ENCODE measurements at places on chromosomes 11 and 22.

DNA sequence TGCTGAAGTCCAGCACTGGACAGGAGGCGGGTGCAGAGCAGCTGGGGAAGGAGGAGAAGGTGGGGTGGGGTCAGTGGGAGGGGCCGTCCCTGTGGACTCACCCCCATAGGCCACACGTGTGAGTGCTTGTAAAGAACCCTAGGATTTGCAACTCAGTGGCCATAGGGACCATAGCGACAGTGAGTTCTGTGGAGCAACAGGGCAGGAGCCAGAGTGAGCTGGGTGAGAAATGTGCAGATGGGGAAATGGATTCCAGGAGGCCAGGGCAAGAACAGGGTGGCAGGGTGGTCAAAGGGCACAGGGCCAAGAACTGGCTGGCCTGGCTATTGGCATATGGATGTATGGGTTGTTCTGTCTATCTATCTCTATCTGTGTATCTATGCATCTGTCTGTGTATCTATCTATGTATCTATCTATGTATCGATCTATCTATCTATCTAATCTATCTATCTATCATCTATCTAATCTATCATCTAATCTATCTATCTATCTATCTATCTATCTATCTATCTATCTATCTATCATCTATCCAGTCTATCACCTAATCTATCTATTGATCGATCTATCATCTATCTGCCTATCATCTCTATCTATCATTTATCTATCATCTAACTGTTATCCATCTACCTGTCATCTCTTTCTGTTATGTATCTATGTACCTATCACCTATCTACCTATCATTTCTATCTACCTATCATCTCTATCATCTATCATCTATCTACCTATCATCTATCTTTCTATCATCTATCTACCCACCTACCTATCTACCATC, 889.0 kb downstream of the TBC1D22A start:
- no peak for DNase-seq

GRCh38 chr11:103927535-103927934, 108.9 kb upstream of the DDI1 start:
- no peak for DNase-seq

- no peak for DNase-seq
Observed at GRCh38 chr11:112810951-112811350, 150.3 kb upstream of the NCAM1 start.

DNA sequence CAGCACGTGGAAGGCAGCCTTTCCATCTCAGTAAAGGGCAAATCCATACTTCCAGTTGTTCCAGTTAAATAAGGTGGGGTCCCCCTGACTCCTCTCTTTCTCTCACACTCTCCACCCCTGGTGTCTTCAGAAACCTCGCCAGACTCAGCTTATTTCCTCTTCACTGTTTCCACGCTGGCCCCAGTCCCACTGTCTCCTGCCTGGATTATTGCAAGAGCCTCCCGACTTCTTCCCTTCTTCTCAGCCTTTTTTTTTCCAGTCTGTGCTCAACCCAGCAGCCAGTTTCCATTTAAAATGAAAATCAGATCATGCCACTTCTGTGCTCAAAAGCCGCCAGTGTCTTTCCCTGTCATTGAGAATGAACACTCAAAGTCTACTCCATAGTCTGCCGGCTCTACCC, 131.4 kb downstream of the PKNOX2 start:
- DNase-seq, result no peak

GRCh38 chr22:40423310-40423688, 52.9 kb downstream of the SGSM3 start:
- no peak for DNase-seq

DNA sequence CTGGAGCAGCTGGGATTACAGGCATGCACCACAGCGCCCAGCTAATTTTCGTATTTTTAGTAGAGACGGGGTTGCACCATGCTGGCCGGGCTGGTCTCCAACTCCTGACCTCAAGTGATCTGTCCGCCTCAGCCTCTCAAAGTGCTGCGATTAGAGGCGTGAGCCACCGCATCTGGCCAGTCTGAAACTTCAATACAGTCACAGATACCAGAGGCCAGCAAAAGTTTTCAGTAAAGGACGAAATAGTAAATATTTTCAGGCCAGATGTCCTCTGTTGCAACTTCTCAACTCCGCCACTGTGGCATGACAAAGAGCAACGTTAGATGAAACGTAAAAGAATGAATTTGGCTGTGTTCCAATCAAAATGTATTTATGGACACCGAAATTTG, 403.6 kb downstream of the MN1 start:
- DNase-seq, result no peak

DNA sequence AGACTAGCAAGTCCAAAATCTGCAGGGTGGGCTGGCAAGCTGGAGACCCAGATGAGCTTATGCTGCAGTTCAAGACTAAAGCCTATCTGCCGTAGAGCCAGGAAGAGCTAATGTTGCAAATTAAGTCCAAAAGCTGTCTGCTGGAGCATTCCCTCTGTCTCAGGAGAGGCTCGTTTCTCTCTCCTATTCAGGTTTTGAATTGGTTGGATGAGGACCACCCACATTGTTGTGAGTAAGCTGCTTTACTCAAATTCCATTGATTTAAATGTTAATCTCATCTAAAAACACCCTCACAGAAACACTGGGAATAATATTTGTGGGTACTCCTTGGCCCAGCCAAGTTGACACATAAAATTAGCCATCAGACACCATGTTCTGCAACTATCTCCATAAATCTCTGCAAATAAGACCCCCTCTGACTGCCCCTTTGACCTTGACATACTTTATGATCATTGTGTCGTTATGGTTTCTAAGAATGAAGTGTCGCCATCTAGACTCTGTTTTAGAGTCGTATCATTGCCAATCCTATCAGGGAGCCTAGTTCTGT, 16.8 kb upstream of the CUL5 start:
- DNase-seq, result no peak

- no peak for DNase-seq
Observed at GRCh38 chr11:67267188-67268080, 1.2 kb downstream of the GRK2 start.

GRCh38 chr22:46374663-46375474, 39.4 kb downstream of the TRMU start:
- DNase-seq, result no peak

GRCh38 chr22:39925273-39925672, 24.4 kb downstream of the GRAP2 start:
- no peak for DNase-seq

GRCh38 chr11:36748836-36749235, 150.8 kb upstream of the RAG2 start:
- DNase-seq, result no peak

GRCh38 chr22:50587407-50587806, 4.8 kb upstream of the CHKB start:
- DNase-seq, result no peak

- no peak for DNase-seq
Observed at GRCh38 chr11:127993788-127994187, 593.6 kb downstream of the ETS1 start.

DNA sequence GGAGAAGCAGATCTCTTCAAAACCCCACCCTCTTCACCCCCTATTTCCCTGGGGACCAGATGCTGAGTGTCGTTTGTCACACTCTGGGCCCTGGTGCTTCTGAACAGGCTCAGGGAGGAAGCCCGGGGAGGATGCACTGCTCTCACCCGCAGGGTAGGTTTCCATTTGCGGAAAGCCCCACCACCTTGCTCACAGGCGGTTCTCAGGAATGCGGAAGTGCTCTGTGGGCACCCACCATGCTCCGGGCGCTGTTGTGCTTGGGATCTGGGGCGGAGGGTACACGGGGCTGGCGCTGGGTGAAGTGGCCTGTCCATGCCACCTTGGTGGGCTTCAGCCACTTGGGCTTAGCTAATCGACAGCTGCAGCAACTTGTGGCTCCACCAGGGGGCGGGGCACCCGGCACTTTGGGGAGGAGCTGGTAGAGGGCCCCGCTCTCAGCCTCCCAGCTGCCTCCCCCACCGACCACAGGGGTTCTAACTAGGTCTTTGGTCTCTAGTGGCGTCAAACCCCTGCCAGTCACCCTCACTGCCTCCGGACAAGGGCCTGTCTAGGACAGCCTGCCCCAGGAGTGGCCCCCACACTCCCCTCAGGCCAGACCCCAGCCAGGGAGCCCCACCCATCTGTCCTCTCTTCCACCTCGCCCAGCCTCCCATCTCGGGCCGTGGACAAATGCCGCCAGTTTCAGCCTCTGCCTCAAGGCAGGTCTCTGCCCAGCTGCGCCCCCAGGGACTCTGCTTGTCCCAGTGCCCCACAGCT, 7.4 kb downstream of the NDUFV1 start:
- DNase-seq, result peak; percentile 84

GRCh38 chr22:39818094-39818493, 75.5 kb downstream of the ENTHD1 start:
- DNase-seq, result no peak

- DNase-seq, result no peak
Observed at GRCh38 chr11:47249378-47249715, 733 bp upstream of the ACP2 start.

GRCh38 chr22:20247010-20247505, 21.1 kb downstream of the RTN4R start:
- DNase-seq, result no peak

DNA sequence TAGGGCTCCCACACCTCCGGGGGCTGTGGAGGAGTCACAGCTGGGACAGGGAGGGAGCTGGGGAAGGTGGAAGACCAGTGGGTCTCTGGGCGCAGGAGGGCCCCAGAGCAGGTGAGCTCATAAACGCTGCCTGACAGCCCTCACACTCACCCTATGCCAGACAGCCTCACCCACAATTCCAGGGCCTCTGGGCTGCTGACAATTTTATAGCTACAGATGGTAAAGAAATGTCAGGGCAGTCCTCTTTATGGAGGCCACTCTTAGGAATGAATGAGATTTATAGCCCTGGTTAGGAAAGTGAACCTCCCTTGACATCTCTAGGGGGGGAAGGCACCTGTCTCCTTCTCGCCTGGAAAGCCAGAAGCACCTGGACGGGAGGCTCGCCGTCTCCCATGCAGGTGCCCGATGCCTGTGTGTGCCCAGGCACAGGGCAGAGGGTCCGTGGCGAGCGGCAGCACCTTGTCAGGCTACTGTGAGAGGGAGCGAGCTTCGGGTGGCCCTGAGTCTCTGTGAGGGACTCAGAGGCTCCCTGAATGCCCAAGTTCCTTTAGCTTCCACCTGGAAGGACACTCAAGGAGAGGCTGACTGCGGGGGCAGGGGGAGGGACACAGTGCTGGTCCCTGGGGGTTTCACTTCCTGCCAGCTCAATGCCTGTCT, 39.9 kb downstream of the IGSF9B start:
- DNase-seq, result no peak

DNA sequence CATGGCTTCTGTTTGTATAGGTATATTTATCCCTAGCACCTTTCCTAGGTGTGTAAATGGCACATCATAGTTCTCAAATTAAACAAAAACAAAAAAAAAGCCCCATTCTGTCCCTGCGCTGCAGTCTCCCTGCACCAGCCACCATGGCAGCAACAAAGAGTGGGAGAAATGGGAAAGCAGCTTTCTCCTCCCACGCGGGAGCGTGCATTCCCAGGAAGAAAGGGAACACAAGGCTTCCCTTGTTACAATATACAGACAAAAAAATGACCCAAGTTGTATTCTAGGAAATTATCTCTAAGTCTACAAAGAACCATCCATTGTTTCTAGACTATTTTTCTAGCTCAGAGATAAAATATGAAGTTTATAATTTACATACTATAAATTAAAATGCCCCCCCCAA, 16.1 kb upstream of the TMPRSS5 start:
- no peak for DNase-seq

DNA sequence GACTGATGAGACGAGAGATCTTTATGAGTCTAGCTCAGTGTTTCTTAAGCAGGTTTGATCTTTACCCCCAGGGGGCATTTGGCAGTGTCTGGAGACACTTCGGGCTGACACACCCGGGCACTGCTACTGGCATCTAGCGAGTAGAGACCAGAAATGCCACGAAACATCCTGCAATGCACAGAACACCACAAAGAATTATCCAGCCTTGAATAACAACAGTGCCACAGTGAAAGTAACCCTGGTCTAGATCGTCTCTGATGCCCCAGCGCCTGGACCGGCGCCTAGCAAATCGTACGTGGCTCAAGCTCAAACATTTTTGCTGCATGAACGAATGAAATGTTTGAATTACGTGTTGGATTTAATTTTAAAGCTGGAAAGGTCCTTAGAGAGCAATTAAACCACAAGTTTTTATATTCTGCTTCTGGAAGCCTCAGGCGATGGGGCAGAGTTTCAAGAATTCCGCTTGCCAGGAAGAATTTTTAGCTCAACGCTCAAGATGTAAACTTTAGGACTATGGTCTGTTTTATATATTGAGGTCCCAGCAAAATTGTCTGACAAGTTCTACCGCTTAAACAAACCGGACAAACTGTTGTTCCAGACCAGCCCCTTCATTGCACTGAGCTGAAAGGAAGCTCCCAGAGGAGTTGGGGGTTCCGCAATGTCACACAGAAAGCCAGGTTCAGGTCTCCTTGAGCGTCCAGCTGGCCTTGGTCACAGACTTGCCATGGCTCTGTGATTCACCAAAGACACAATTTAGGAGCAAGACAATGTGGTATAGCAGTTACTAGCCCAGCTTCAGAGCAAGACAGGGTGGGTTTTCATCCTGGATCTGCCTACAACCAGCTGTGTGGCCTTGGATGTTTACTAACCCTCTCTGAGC, 44.2 kb upstream of the SMTN start:
- DNase-seq, result no peak

DNA sequence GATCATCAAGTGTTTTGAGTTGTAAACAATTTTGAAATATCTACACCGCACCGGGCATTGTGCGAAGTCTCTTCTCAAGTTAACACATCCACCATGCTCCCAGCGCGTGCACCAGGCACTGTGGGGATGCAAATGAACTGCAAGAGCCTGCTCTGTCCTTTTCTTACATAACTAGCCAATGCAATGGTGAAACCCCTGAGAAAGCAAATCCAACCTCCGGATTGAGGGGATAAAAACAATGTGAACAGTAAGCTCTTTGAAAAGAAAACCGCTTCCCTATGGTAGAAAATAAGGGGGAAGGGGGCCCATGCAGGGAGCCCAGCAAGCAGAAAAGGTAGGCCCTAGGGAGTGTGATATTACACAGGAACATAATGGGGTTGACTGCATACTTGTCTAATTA, 274.9 kb upstream of the MPPED2 start:
- no peak for DNase-seq

DNA sequence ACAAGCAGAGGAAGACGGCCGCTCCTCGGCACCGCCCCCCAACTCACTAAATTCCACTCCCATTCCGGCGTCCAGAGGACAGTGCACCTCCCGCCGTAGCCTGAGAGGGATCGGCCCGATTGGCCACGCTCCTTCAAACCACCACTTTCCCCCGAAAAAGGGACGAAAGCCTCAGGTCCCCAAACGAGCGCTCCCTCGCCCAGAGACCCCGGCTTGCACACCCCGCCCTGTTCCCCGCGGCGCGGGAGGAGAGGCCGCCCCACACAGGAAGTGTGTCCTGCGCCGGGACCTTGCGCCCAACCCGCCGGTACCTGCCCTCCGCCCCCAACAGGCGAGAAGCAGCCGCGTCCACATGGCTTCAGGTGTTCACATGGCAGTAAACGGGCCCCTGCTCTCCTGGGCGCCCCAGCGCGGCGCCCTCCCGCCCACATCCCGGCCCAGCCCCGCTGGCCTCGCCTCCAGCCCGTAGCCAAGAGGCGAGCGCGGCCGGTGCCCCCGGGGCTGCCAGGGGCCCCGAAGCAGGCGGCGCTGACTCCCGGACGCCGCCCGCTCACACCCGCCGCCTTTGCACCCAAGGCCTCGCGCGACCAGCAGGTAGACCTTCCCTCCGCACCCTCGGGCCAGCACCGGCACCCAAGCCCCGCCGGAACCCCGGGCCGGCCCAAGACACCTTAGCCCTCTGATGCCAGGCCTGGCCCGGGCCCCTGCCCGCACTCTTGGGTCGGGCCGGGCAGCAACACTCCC, 849 bp downstream of the TCF20 start:
- DNase-seq, result peak; percentile 74

Measured in stimulated activated CD4-positive, alpha-beta T cell treated with anti-CD3 and anti-CD28 coated beads, Interleukin-1b, Interleukin-23, amount 100 ng/mL, for 48 hours (primary cell).